ENCODE measurements at places on chromosomes 6 and 20. TPM values are rescaled to one million over a fixed set of nuclear protein-coding genes. Genes with fewer than 3 reads are reported as not detected.

GRCh38 chr20:38075161-38075998 is 41.8 kb downstream of the RPRD1B start:
- no peak for DNase-seq

GRCh38 chr6:21003780-21004541 is 469.7 kb downstream of the CDKAL1 start:
- DNase-seq = no peak

- no peak for DNase-seq
Measured at GRCh38 chr6:143538374-143538773, 26.9 kb upstream of the FUCA2 start.

DNA sequence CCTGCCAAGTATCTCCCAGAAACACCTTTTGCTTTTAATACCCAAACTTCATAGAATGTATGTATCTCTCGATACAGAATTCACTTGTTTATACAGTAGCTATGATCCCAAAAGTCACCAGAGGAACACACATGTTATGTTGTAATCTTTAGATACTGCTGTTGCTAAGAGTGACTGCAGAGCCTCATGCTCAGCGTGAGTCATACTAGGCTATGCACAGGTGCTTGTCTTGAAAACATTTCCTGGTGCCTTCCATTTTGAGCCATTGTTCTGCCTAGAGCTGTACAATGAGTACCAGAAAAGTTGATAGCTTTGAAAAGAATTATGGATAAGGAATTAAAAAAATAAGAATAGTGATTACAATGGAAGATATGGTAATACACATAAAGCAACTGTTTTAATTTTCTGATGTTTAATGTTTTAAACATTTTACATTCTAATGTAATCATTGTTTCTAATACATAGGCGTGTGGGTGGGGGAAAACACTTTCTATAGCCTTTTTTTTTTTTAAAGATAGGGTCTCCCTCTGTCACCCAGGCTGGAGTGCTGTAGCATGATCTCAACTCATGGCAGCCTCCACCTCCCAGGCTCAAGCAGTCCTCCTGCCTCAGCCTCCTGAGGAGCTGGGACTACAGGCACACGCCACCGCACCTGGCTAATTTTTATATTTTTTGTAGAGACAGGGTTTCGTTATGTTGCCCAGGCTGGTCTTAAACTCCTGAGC is 79.4 kb downstream of the CD24 start:
- no peak for DNase-seq

DNA sequence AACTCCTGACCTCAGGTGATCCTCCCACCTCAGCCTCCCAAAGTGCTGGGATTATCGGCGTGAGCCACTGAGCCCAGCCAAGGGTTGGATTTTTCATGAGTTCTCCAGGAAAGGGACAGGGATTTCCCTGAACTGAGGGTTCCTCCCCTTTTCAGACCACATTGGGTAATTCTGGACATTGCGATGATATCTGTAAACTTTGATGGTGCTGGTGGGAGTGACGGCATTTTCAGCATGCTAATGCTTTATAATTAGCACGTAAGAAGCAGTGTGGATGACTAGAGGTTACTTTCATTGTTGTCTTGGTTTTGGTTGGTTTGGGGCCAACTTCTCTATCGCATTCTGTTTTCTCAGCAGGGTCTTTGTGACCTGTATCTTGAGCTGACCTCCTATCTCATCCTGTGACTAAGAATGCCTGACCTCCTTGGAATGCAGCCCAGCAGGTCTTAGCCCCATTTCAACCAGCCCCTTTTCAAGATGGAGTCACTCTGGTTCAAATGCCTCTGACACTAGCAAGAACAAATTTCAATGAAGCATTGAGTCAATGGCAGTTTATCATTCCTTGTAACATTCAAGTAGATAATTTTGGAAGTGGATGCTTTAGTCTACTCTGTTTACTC is 156.5 kb downstream of the TTLL2 start:
- DNase-seq = no peak

DNA sequence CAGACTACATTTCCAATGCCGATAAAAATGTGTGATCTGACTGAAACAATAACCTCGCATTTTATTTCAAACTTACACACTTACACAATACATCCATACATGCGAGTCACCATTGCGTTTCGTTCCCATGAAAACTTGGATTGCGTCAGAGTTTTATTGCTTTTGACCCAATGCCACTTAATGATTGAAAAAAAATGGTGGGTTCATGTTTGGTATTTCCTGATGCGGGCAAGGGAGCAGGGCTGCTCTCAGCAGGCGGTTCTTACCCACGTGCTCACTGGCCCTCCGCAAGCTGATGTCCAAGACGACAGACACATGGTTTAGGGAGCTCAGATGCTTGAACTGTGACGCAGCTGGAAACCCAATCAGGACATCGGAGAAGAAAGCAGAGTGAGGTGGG is 281.0 kb upstream of the SULF2 start:
- DNase-seq = no peak

GRCh38 chr6:137099689-137100403 is 55.1 kb upstream of the IL20RA start:
- no peak for DNase-seq

GRCh38 chr6:106473812-106474211 is 113.3 kb downstream of the CRYBG1 start:
- no peak for DNase-seq

The MRPS18A gene
- total RNA-seq = 52.1 TPM

- no peak for DNase-seq
Measured at GRCh38 chr20:46572153-46572552, 21.7 kb upstream of the OCSTAMP start.

- DNase-seq = no peak
Measured at GRCh38 chr6:161029195-161029809, 37.7 kb downstream of the MAP3K4 start.

GRCh38 chr6:150299873-150300485 is 68.8 kb upstream of the IYD start:
- no peak for DNase-seq

GRCh38 chr6:52537001-52537753 is 39.7 kb downstream of the TRAM2 start:
- DNase-seq = no peak

DNA sequence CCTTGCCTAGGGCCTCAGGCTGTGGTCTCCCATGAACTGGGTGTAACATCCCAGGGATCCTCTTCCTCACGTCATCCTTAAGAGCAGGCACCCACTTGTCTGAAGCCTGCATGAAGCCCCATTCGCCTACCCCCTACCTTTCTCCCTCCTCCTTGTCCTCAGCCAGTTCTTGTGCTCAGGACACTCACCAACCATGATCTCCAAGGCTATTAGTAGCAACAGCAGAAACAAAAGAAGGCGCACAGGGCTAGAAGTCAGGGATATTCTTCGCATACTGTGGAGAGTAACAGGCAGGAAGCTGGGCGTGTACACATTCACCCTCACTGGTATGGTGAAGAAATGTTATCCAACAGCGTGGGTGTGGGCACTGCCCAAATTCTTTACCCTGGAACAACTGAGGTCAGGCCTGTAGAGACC is 7.3 kb downstream of the RAET1E start:
- no peak for DNase-seq

DNA sequence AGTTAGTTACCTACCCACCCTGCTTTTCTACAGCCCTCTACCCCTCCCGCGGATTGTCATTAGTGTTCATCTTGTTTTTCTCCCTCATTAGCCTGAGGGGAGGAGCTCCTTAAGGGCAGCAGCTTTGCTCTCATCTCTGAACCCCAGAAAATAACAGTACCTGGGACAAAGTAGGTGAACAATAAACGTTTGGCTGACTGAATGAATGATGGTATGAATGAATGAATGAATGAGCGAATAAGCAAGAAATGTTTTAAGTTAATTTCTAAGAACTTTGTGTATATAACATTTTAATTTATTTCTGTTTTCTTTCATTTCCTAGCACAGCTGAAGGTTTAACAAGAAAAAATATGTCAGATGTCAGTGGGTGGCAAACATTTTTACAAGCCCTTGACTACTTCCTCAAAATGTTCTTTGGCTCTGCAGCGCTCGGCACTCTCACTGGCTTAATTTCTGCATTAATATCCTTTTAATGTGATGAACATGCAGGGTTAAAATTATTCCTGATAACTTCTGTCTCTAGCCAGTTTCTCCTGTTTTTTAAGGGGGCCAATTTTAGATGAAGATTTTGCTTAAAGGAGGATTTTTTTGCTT is 50.1 kb downstream of the SLC9A8 start:
- no peak for DNase-seq

- DNase-seq = no peak
Measured at GRCh38 chr6:24757611-24758010, 17.1 kb upstream of the GMNN start.

All from H1 (cell line).